ENCODE measurements at places on chromosomes 3 and 15.

DNA sequence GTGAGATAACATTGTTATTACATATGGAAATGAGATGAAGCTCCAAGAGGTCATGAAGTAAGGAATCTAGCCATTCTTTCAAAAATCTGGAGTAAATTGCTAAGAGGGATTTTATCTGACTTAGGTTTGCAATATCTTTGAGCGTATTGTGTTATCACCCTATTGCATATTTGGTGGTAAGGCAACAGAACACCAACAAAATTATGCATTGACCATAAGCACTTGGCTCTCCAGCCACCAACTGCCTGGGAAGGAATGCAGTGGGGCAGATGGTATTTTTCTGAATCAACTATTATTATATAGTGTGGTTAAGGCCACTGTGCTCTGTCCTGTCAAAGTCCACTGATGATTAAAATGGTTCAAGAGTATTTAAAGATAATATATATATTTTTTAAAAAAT lies 287.9 kb upstream of the SEMA6D start:
- DNase-seq: no peak

GRCh38 chr3:90092994-90093393 lies 985.6 kb downstream of the EPHA3 start:
- no peak for DNase-seq

DNA sequence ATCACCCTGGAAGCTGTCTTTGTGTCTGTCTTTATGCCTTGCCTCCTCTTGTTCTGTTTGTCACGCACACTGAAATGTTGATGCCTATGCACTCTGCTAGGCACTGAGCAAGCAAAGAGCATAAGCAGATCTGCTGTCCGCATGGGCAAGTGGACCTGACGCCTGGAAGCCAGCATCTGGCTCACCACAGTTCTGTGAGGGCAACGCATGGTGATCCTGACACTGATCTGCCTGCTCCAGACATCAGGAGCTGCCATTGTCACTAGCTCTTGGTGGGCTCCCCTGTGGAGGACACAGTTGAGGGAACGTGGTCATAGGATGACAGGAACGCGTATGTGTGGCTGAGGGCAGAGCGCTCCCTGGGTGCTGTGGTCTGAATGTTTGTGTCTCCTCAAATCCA lies 234.6 kb downstream of the ADAMTS17 start:
- no peak for DNase-seq

- no peak for DNase-seq
Measured at GRCh38 chr3:4042869-4043268, 243.6 kb downstream of the LRRN1 start.

GRCh38 chr3:25603703-25604102 lies 61.0 kb downstream of the TOP2B start:
- no peak for DNase-seq

DNA sequence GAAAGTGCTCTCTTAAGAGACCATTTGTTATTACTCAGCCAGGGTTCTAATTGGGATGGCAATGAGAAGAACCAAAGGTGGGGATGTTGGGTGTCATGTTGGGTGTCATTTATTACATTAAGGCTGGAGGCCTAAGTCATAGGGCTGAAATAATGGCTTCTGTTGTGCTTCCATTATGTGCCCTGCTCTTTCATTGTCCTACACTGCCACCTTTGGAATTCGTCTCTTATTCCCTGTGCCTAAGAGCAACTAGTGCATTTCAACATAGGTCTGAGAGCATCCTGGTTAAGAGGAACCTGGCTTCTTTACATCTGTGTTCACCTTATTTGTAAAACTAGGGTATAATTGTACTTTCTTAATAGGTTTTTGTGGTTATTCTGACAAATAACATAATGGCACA lies 32.2 kb downstream of the RIOX2 start:
- no peak for DNase-seq

Data from central memory CD8-positive, alpha-beta T cell (primary cell).